ENCODE measurements at places on chromosomes 5 and 9. TPM values are rescaled to one million over a fixed set of nuclear protein-coding genes. Genes with fewer than 3 reads are reported as not detected.

DNA sequence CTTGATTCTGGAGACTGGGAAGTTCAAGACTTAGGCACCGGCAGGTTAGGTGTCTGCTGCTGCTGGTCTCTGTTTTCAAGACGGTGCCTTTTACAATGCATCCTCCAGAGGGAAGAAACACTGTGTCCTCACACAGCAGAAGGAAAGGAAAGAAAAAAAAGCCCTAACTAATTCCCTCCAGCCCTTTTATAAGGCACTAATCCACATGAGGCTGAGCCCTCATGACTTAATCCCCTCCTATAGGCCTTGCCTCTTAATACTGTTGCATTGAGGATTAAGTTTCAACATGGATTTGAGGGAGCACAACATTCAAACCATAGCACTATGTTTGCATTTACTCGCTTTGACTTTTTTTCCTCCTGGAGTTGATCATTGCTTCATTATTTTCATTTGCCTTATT, 585.9 kb downstream of the TLR4 start:
- H3K4me3 ChIP-seq, result no peak overlapping the region
- H3K4me1 ChIP-seq, result no peaks in the 10 kb centered on the region
- H3K27me3 ChIP-seq, result no peaks in the 10 kb centered on the region
- H3K36me3 ChIP-seq, result no peaks in the 10 kb centered on the region

The DHFR gene
- 12.0 TPM for total RNA-seq

DNA sequence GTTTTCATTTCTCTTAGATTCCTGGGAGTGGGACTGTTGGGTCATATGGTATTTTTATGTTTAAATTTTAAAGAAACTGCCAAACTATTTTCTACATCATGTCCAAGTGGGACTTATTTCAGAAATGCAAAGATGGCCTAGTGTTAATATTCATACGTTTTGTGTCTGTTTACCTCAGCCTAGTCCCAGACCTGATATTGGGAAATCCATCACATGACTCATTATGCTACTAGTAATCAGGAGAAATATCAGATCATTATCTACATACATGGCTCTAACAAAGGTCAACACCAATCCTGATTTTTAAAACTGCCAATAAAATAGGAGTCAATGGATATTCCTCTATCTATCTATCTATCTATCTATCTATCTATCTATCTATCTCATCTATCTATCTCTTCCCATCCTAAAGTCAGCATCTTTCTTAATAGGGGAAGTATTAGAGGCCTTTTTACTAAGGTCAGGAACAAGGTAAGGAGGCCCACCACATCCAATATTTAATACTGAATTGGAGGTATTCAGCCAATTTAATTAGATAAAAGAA, 4.7 kb downstream of the RASGEF1C start:
- DNase-seq, result no peak
- H3K27me3 ChIP-seq, result peaks cover 18% of the 10 kb centered on the region
- no peak overlapping the region for H3K4me3 ChIP-seq

GRCh38 chr9:127746959-127747569, 12.0 kb upstream of the TOR2A start:
- H3K4me1 ChIP-seq, result no peaks in the 10 kb centered on the region
- H3K27ac ChIP-seq, result no peak overlapping the region
- H3K4me3 ChIP-seq, result no peak overlapping the region
- H3K36me3 ChIP-seq, result peaks cover 84% of the 10 kb centered on the region

DNA sequence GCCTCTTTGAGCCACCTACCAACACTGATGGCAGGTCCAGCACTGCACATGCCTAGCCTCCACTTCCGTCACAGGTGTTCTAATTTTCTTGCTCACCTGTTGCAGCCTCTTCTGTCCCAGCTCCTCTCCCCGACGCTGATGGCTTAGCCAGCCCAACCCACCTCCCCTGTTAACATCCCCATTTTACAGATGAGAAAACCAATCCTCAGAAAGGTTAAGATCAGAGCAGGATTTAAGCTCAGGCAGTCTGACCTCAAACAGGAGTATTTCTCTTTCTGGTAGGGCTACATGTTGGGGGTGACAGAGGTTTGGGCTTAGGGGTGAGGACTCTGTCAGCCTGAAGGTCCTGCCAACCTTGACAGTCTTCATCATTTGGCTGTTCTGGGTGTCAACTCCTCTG, 74.5 kb upstream of the PITX1 start:
- no peak overlapping the region for H3K4me3 ChIP-seq
- H3K36me3 ChIP-seq, result no peaks in the 10 kb centered on the region
- peaks cover 11% of the 10 kb centered on the region for H3K27me3 ChIP-seq
- no peak for DNase-seq
- H3K4me1 ChIP-seq, result no peaks in the 10 kb centered on the region

DNA sequence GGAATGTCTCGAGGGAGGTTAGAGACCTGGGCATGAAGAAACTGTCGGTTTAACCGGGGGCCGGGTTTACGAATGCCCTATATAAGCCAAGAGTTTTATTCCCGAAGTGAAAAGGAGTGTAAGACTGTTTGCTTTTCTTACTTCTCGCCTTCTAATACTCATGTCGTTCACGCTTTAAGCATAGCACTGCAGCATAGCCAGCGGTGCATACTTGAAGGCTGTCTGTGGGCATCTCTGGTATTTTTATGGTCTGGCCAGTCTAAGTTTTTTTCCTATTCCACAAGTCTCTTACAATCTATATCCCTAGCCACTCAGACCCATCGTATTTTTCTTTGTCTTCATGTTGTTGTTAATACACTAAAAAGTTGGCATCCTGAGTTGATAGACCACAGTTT, 1.2 kb downstream of the UHRF2 start:
- no peaks in the 10 kb centered on the region for H3K36me3 ChIP-seq
- peak overlapping the region; percentile 88 for H3K4me3 ChIP-seq
- peaks cover 70% of the 10 kb centered on the region for H3K4me1 ChIP-seq
- peak overlapping the region; percentile 82 for H3K27ac ChIP-seq
- no peaks in the 10 kb centered on the region for H3K27me3 ChIP-seq
- DNase-seq, result no peak

The HEMGN gene
- not detected for total RNA-seq

All from B cell (primary cell).